ENCODE measurements at places on chromosomes 7 and 10.

- DNase-seq: no peak
Measured at GRCh38 chr7:47580811-47581331, 1.0 kb downstream of the TNS3 start.

DNA sequence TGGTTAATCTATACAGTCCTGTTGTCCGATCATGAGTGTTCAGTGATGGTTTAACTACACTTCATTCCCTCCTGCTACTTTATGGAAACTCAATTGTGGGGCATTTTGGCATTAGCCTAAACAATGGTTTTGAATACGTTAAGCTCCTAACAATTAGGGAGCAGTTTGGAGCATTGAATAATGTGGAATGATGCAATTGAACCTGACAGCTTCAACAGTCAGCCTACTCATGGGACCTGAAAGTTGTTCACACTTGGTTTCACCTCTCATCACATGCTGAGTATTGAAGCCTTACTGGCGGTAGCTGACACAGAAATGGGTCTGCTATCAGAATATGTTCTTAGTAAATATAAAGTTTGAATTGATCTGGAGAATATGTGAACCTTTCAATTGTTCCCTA lies 186.1 kb downstream of the MLLT10 start:
- DNase-seq: no peak

DNA sequence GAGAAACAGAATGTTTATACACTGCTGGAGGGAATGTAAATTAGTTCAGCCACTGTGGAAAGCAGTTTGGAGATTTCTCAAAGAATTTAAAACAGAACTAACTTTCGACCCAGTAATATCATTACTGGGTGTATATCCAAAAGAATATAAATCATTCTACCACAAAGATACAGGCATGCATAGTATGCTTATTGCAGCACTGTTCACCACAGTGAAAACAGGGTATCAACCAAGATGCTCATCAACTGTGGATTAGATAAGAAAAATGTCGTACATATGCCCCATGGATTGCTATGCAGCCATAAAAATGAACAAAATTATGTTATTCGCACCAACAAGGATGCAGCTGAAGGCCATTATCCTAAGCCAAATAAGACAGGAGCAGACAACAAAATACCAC lies 343.1 kb upstream of the KCND2 start:
- DNase-seq: no peak

- DNase-seq: no peak
Measured at GRCh38 chr10:65340340-65340739, 1585.5 kb upstream of the LRRTM3 start.

DNA sequence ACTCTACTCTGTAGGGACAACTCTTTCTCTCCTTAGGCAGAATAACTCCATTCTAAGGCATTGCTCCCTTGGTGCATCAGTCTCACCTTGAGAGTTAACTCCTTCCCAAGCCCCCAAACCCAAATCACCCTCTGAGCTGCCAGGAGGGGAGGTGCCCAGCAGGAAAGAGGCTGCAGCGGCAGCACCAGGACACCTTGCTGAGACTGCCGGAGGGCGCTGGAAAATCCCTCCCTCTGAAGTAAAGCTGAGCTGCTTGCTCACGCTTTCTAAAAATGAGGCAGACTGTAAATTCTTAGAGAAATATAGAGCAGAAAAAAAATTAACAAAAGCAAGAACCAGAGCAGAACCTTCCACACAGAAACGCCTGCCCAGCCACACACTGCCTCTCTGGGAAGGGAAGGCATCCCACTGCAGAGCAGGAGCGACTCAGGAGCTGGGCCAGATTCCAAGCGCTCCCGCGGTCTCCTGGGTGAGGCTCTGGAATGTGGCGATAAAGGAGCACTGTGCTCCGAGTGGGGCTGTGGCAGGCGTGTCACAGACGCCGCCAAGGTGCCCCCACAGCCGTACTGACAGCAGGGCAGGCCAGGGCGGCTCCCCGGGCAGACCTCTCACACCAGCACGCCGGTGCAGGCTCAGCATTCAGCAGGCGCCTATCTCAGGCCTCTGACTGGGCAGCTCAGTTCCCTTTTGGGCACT lies 202.1 kb downstream of the TNS3 start:
- DNase-seq: peak; percentile 87

GRCh38 chr10:102752266-102752930 lies 8.7 kb downstream of the WBP1L start:
- DNase-seq: no peak

- no peak for DNase-seq
Measured at GRCh38 chr10:20991526-20991925, 94.4 kb upstream of the NEBL start.

- DNase-seq: no peak
Measured at GRCh38 chr7:133024596-133024995, 57.3 kb downstream of the CHCHD3 start.

- no peak for DNase-seq
Measured at GRCh38 chr7:2838451-2838850, 5.7 kb downstream of the GNA12 start.

- DNase-seq: no peak
Measured at GRCh38 chr7:54921116-54921515, 97.7 kb upstream of the EGFR start.

- DNase-seq: no peak
Measured at GRCh38 chr10:127576051-127576450, 26.9 kb downstream of the NPS start.

- DNase-seq: peak; percentile 93
Measured at GRCh38 chr7:44867073-44867995, 18.0 kb downstream of the PURB start.
